Ascending aorta (tissue), 2 donors: ENCODE measurements at places on chromosomes 5 and 9. TPM values are rescaled to one million over a fixed set of nuclear protein-coding genes. Genes with fewer than 3 reads are reported as not detected.
A peak's percentile ranks its signal among the peaks of the same experiment; 100 is the strongest.

Gene ZDHHC11B
- total RNA-seq = 0.64 TPM

GRCh38 chr9:135512904-135513303, 8.3 kb upstream of the LCN1 start:
- no peaks in the 10 kb centered on the region for H3K36me3 ChIP-seq
- H3K4me1 ChIP-seq = no peaks in the 10 kb centered on the region
- H3K4me3 ChIP-seq = no peak overlapping the region
- H3K27ac ChIP-seq = no peak overlapping the region
- DNase-seq = no peak

GRCh38 chr5:156534085-156534484, 207.1 kb downstream of the SGCD start:
- no peaks in the 10 kb centered on the region for H3K36me3 ChIP-seq
- no peak overlapping the region for H3K27ac ChIP-seq
- DNase-seq = no peak
- no peaks in the 10 kb centered on the region for H3K4me1 ChIP-seq

DNA sequence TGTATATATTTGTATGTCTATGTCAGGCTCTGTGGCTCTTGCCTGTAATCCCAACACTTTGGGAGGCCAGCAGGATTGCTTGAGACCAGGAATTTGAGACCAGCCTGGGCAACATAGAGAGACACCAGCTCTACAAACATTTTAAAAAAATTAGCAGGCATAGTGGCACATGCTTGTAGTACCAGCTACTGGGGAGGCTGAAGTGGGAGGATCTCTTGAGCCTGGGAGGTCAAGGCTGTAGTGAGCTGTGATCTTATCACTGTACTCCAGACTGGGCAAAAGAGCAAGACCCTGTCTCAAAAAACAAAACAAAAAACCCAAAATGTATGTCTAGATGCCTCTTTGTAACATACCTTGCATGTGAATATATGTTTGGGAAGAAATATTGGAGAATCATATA, 15.8 kb downstream of the ARRDC3 start:
- DNase-seq = no peak
- H3K36me3 ChIP-seq = peaks cover 21% of the 10 kb centered on the region
- no peaks in the 10 kb centered on the region for H3K27me3 ChIP-seq
- H3K27ac ChIP-seq = no peak overlapping the region
- no peaks in the 10 kb centered on the region for H3K4me1 ChIP-seq
- H3K4me3 ChIP-seq = no peak overlapping the region

GRCh38 chr9:2936221-2936620, 92.3 kb upstream of the PUM3 start:
- H3K4me1 ChIP-seq = no peaks in the 10 kb centered on the region
- no peak for DNase-seq
- H3K36me3 ChIP-seq = no peaks in the 10 kb centered on the region
- H3K4me3 ChIP-seq = no peak overlapping the region

DNA sequence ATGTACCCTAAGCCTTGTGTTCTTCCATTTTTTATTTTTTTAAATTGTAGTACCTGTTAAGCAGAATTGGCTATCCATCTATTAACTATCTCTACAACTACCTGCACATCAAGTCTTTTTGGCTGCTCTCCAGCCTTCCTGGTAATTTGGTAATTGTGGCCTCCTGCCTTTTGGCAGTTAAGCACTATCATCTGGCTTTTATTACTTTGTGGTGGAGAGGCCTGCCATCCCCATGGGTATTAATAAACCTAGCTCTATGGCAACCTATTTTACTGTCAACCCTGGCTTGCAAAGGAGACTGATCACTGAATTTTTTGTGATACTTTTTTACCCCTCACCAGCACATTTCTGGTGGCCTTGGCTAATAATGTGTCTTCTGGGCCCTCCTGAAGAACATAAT, 20.5 kb downstream of the SELENOP start:
- H3K4me1 ChIP-seq = no peaks in the 10 kb centered on the region

DNA sequence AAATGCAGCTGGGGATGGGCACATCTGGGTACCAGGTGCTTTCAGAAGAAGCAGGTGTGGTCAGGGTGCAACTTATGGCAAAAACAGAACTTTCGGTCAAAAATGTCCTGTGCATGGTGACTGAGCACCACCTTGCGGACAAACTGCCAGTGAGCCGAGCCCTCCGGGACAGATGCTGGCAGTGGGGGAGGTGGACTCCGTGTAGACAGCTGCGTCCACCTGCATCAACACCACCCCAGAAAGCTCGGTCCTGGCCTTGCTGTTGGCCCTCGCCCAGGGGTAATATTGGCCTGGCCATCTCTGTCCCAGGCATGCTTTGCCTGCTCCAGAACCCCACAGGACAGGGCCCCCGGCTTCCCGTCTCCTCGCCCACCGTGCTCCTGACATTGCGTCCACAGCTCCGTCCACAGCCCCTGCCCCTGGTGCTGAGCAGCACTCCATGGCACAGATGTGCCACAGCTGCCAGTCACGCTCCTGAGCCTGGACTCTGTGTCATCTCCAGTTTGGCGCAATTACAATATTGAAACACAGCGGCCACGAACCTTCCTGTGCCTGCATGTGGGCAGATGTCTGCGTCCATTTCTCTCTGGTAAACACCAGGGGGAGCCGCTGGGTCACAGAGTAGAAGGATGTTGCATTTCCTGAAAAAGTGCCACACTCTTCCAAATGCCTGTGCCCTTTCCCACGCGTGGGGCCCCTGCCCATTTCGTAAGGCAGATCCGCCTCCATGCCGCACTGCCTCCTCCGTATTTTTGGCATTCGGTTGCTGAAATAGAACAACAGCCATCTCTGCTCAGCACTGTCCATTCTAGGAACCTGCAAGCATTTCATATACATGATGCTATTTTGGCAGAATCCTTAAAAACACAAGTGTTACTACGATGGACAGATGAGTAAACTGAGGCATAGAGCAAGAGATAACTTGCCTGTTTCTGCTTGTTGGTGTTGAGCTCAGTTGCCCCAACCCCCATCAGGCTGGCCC, 33.4 kb upstream of the SLC6A19 start:
- H3K27ac ChIP-seq = no peak overlapping the region
- no peak overlapping the region for H3K4me3 ChIP-seq
- no peaks in the 10 kb centered on the region for H3K36me3 ChIP-seq
- no peaks in the 10 kb centered on the region for H3K4me1 ChIP-seq
- no peaks in the 10 kb centered on the region for H3K27me3 ChIP-seq
- peak; percentile 76 for DNase-seq

- H3K4me1 ChIP-seq = peaks cover 5% of the 10 kb centered on the region
- peak overlapping the region; percentile 57 for H3K4me3 ChIP-seq
- peaks cover 39% of the 10 kb centered on the region for H3K27me3 ChIP-seq
- DNase-seq = no peak
Observed at GRCh38 chr9:130940027-130940549, 1.0 kb upstream of the FIBCD1 start.

GRCh38 chr5:104412649-104413240, 850.2 kb upstream of the NUDT12 start:
- no peak overlapping the region for H3K27ac ChIP-seq
- H3K4me1 ChIP-seq = no peaks in the 10 kb centered on the region
- no peak for DNase-seq
- no peak overlapping the region for H3K4me3 ChIP-seq

GRCh38 chr9:129773262-129774048, 20.6 kb upstream of the PTGES start:
- H3K4me1 ChIP-seq = no peaks in the 10 kb centered on the region
- no peak overlapping the region for H3K27ac ChIP-seq
- peak; percentile 36 for DNase-seq
- no peaks in the 10 kb centered on the region for H3K27me3 ChIP-seq
- no peak overlapping the region for H3K4me3 ChIP-seq

GRCh38 chr5:103669615-103670014, 107.0 kb upstream of the NUDT12 start:
- H3K27me3 ChIP-seq = no peaks in the 10 kb centered on the region
- no peaks in the 10 kb centered on the region for H3K4me1 ChIP-seq
- H3K27ac ChIP-seq = no peak overlapping the region
- H3K36me3 ChIP-seq = no peaks in the 10 kb centered on the region
- H3K4me3 ChIP-seq = no peak overlapping the region

GRCh38 chr9:98521141-98521540, 187.6 kb downstream of the GABBR2 start:
- H3K4me3 ChIP-seq = no peak overlapping the region
- no peaks in the 10 kb centered on the region for H3K27me3 ChIP-seq
- no peaks in the 10 kb centered on the region for H3K4me1 ChIP-seq
- H3K36me3 ChIP-seq = no peaks in the 10 kb centered on the region
- H3K27ac ChIP-seq = no peak overlapping the region

DNA sequence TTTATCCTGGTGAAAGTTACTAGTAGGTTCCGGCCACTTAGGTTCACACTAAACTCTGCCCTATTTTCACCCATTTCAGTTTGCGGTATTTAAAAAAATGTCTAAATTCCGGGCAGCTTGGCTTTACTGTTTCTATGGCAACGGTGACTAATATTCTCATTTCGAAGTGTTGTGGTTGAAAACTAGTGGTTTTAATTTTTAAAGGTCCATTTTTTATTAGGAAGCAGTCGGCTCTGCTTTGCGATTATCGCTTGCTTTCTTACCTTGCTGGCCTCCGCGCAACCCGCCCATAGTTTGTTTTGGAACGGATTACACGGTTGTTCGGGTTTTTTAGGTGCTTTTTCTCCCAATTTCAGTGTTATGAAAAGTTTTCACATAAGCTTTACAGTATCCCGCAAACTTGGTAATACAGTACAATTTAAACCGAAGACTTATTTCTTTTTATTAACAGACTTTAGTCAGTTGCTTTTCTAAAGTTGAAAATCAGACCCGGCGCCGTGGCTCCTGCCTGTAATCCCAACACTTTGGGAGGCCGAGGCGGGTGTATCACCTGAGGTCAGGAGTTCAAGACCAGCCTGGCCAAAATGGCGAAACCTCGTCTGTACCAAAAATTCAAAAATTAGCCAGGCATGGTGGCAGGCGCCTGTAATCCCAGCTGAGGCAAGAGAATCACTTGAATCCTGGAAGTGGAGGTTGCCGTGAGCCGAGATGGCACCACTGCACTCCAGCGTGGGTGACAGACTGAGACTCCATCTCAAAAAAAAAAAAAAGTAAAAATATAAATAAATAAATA, 1.6 kb downstream of the KDM4C start:
- H3K4me3 ChIP-seq = peak overlapping the region; percentile 98
- peak overlapping the region; percentile 98 for H3K27ac ChIP-seq
- no peaks in the 10 kb centered on the region for H3K36me3 ChIP-seq
- H3K27me3 ChIP-seq = no peaks in the 10 kb centered on the region
- peaks cover 3% of the 10 kb centered on the region for H3K4me1 ChIP-seq

DNA sequence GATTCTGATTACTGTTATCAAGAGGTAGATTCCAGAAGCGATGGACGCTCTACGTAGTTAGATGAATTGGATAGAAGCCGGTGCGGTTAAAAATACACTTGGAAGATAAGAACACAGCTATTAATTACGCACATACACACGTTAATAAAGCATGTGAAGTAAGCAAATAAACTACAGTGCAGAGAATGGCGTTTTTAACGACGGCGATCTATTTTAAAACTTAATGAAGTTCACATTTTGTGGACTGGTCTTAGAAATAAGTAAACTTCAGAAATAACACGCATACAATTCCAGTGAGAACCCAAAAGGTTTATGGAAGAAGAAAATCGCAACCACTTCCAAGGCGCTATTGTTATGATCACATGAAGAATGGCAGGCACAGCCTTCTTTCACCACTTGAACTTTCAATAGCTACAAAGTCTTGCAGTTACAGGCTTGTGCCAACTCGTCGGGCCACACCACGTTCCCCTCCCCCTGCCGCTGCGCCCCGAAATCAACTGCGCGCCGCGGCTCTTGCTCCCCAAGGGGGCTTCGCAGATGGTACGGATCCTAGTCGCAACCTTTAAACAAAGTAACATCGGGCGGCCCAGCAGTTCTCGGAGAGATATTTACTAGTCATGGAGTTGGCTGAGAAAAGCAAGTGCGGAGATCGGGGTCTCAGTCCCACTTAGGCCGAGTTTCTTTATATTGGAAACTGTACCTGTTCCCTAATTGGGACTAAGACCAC, 866 bp upstream of the SEMA6A start:
- no peak for DNase-seq
- H3K36me3 ChIP-seq = no peaks in the 10 kb centered on the region
- H3K27ac ChIP-seq = no peak overlapping the region
- peaks cover 8% of the 10 kb centered on the region for H3K4me1 ChIP-seq
- peak overlapping the region; percentile 62 for H3K4me3 ChIP-seq
